ENCODE measurements at places on chromosomes 1 and 21.

DNA sequence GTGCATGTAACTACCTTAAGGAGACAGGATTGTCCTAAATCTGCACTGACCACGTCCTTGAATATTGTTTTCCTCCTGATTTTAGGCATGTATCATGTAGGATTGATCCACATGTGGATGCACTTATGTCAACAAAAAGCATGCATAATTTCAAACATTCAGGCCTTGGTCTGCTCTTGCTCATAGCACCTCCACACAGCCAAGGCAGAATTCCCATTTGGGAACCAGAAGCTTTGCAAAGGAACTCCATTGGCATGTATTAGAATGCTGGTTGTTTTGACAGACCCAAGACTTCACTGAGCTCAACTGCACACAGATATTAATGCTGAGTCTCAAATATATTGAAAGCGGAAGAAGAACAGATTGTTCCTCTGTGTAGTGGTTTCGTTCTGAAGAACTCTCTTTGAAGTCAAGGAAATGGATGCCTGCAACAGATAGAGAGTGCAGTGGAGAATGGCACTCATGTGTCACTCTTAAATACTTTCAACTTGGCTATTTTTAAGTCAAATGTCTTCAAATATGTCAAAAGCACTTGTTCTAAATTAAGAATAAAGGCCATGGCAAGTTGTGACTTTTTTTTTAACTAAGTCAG is 387.6 kb downstream of the LTN1 start:
- DNase-seq: no peak

DNA sequence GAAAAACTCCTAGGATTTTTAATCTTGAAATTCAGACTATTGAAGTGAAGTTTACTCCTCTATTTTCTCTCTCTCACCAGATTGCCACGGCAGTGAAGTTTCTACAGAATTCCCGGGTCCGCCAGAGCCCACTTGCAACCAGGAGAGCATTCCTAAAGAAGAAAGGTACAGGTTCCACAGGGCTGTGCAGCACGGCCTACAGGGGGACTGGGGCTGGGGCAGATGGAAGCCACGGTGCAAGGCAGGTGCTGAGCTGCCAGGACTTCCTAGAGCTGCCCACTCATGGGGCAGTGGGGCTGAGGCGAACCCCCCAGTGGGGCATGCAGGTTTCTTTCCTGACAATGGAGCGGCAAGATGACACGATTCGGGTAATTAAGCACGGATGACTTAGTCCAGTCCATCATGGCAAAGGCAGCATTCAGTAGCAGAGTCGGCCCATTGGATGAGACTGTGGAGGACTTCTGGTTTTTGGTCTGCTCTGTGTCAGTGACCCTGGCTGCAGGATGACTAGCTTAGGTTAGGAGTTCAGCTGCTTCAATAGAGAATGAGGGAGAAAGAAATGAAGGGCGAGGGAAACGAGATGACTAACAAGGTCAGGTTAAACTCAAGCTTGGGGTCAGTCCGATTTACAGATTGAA is 61.5 kb downstream of the PEX14 start:
- DNase-seq: no peak

DNA sequence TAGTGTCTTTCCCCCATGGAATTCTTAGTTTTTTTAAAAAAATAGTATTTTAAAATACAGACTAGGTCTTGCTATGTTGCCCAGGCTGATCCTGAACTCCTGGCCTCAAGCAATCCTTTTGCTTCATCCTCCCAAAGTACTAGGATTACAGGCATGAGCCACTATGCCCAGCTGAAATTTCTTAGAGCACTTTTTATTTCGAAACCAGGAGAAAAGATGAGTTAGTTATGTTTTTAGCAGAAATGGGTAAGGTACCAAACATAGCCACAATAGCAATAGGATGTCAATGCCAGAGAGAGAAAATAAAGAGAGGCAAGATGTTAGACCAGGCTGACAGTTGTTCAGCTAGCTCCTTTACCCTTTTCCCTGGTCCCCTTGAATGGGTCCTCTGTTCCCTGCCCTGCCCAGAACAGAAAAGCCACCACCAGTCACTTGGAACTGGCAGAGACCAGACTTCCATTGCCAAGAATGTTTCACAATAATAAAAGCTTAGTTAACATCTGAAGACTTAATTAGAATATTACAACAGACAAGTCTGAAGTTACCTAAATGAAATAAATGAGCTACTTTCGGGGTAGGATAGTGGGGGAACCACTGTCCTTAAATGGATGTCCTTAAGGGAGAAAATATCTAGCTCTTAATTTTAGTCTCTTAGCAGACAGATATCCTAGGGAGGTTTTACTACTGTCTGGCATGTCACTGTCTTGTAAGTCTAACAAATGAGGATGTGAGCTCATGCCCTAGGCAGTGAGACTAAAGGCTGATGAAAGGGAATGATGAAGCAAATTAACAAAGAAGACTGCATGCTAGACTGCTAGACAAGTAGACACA is 54.3 kb downstream of the ABL2 start:
- no peak for DNase-seq

GRCh38 chr21:45074818-45075595 is 627 bp downstream of the ADARB1 start:
- no peak for DNase-seq

- no peak for DNase-seq
Observed at GRCh38 chr1:169109561-169110134, 3.2 kb downstream of the ATP1B1 start.

DNA sequence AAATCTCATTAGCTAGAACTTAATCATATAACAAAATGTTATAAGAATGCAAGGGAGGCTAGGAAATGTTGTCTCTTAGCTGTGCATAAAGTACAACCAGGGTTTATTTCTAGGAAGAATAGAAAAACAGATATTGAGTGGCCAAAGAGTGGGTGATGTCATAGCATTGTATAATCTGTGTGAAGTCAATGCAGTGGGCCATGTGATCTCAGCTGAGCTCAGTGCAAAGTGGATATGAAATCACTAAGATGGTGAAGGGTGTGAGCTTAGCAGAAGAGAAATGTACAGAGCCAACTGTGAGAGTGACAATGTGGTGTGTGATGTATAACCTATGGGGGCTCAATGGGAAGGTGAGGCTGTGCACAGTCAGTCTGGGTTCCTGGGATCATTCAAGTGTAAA is 29.7 kb upstream of the DUSP23 start:
- no peak for DNase-seq

DNA sequence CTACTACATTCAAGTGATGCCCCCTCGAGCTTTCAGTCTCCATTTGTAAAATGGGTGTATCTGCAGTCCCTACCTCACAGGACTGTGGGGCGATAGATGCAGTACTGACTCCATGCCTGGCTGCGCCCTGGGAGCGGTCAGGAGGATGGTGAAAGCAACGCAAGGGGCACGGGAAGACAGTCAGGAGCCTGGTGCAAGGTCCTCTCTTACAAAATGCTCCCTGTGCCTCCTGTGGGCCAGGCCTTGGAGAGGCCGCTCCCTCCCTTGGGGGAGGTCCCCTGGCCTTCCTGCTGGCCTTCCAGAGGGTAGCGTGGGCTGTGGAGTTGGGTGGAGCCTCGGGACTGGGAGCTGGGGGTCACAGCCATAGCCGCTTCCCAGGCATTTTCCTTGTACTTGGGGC is 21.6 kb downstream of the FAM151A start:
- no peak for DNase-seq

DNA sequence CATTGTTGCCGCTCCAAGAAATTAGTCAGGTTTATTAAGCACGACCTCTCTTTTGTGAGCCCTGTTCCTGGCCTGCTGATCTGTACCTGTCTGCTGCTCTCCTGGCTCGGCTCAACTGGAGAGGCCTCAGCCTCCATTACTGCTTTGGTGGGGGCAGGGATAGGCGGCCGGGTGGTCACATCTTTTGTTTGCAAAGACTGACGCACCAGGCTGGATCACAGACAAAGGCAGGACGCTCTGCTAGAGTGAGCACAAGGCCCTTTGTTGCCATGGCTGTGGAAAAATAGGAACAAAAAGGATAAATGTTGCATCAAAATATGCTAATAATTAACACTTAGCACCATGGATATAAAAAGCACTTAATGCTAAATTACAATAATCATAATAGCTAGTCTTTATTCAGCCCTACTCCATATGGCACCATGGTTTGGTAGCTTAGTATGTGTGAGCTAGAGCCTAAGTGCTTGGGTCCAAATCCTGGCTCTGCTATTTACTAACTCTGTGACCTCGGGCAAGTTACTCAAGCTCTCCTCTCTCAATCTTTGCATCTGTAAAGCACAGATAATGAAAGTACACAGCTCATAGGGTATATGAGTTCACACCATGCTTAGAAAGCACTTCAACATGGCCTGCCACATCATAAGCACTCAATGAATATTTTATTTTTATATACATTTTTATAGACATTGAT is 28.9 kb upstream of the HPDL start:
- no peak for DNase-seq

DNA sequence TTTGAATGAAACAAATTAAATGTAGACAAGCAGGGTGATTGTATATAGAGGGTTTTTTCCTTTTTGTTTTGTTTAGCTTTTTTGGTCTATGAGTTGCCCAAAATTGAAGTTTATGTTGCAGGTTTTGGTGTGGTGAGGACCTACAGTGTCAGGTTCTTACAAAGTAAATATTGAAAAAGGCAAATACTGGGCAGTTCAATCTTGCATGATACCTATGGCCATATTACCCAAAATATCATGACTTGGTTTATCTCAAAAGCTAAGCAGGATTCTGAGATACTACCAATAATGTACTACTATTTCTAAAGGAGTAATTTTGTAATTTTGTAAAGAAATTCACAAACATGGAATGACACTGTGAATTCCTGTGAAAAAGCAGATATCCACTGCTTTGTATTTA is 1.8 kb downstream of the DNAJB4 start:
- no peak for DNase-seq

DNA sequence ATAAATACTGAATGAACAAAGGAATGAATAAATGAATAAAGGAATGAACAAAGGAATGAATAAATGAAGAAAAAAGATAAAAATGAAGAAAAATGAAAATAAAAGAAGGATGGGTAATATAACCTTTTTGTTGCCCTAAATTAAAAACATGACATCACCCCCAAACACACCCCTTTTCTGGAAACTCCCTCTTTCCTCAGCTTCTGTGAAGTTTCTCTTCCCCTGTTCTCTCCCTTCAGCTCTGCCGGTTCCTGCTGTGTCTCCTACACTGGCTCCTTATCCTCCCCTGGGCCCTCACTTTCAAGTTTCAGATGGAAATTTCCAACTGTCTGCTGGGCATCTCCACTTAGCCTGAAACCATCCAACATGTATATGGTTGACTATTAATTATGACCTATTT is 37.9 kb downstream of the RAB3B start:
- DNase-seq: no peak

GRCh38 chr1:52825868-52826267 is 16.7 kb upstream of the ZYG11A start:
- DNase-seq: no peak

DNA sequence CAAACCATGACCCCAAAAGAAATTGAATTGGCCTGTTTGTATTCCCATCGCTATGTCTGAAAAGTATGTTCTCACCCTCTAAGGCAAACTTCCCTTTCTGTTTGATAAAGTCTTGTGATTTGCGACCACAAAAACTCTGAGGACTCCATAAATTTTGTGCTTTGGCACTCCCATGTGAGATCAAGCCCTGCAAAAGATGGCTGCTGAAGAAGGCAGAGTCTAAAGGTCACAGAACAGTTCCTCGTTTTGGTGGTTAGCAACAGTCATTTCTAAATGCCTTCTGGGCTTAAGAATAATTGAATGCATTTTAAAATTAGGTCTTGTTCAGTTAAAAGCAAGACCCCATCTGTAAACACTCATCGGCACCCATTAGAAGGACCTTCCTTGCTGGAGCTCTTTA is 441.6 kb downstream of the OMA1 start:
- no peak for DNase-seq

Measured in activated T-cell treated with anti-CD3 and anti-CD28 coated beads for 4 hours (primary cell).